ENCODE measurements at places on chromosomes 13 and 19.

- no peak for DNase-seq
These were observed 24.6 kb downstream of the FLT1 start for GRCh38 chr13:28470296-28470695.

DNA sequence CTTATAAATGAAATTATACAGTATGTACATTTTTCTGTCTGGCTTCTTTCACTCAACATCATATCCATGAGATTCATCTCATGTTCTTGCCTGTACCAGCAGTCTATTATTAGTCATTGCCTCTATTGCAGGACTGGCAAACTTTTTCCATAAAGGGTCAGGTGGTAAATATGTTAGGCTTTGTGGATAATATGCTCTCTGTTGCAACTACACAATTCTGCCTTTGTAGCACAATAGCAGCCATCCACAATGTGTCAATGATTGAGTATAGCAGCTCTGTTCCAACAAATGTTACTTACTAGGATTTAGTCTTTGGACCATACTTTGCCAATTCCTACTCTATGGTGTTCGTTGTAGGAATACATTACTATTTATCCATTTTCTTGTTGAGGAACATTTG is 304.4 kb downstream of the DCT start:
- no peak for DNase-seq

GRCh38 chr13:33355201-33355895 is 69.8 kb upstream of the STARD13 start:
- no peak for DNase-seq

DNA sequence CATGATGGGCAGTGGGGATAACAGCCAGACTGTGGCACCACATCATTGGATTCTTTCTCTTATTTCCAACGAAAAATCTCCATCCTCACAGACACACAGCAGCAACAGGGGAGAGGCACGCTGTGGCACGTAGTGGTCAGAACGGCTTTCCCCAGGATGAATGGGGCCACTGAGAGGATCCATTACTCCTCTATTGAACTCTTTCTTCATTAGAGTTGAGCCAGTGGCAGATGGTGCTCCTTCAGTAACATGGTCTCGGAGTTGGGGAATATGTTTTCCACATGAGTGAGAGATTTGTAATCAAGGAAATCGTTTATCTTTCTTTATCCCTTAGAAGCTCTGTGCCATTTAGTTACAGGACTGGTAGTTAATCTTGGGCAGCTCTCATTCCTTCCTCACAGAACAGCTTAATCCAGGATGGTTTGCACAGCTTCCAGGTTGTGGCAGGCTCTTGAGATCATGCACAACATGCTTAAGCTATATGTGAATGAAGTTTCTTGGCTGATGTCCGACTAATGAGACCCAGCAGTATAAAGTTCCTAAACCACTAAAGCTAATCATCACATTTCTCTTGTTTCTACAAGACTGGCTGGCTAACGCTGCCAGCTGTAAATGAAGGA is 180.5 kb upstream of the SLC10A2 start:
- no peak for DNase-seq

GRCh38 chr13:35727881-35728280 is 251.4 kb upstream of the MAB21L1 start:
- no peak for DNase-seq

DNA sequence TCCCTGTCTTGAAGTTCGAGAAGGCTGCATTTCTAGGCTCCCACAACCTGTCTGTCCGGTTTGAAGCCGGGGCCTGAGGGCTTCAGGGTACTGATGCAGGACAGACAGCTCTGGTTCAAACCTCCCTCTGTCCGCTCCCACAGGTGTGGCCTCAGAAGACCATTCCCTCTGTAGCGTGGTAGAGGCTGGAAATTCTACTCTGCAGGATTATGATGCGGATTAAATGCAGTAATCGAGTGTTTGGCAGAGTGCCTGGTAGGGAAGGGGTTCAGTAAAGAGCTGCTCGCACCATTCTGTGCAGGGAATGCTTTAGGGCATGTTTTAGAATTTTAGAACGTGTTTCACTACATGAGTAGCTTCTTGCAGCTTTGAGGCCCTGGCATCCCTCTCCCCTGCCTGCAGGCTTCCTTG is 30.5 kb downstream of the PPP1R37 start:
- no peak for DNase-seq

DNA sequence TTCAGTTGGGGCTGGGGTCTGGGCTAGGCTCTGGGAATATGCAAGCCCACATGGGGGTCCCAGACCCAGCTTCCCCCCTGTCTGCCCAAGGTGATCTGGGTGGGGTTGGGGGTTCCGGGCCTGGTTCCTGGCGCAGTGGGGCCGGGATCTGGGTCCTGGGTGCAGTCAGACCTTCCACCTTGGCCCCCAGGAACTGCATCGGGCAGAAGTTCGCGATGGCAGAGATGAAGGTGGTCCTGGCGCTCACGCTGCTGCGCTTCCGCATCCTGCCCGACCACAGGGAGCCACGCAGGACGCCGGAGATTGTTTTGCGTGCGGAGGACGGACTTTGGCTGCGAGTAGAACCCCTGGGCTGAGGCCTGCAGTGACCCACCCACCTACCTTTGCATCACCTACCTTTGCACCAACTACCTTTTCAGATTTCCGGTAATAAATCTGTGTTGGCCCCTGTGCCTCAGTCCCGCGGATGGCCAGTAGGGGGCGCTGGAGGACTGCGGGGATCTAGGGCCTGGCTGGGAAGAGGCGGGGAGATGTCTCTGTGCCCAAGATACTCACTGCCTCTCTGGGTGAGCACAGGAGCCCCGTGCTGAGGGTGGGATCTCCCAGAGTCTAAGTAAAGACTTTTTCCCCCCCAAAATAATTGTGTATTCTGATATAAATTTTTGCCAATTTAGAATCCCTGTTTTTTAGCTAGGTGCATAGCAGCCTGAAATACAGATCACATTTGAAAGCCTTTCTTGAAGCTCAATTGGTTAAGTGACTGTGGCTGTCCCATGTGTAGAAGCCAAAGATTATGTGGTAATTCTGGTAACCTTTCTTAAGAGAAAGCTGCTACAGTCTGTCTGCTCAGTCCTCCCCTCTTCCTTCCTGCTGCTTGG is 11.5 kb upstream of the CYP4F3 start:
- peak; percentile 72 for DNase-seq

DNA sequence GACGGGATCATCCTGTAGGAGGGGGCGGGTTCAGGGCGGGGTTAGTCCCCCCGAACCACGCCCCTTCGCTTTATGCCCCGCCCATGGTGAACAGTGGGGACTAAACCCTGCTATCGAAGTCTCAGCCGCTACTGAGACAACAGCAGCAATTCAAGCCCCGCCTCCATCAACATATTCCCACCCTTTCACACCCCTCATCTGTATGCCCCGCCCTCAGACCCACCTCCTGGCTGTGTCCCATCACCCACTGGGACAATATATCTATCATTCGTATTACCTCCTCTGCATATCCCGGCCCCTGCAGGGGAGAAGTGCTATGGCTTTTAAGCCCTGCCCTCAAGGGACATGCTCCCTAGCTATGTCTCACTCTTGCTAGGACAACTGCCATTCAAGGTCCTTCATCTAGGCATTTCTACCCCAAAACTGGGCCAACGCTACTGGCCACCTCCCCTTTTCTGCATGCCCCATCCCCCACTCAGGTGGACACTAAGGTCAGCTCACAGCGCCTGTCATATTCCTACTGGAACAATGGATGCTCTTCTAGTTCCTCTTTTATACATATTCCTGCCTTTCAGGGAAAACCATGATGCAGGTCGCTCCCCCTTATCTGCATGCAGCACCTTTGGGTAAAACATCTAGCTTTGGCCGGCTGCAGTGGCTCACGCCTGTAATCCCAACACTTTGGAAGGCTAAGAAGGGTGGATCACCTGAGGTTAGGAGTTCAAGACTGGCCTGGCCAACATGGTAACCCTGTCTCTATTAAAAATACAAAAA is 11.9 kb downstream of the LRFN1 start:
- no peak for DNase-seq

DNA sequence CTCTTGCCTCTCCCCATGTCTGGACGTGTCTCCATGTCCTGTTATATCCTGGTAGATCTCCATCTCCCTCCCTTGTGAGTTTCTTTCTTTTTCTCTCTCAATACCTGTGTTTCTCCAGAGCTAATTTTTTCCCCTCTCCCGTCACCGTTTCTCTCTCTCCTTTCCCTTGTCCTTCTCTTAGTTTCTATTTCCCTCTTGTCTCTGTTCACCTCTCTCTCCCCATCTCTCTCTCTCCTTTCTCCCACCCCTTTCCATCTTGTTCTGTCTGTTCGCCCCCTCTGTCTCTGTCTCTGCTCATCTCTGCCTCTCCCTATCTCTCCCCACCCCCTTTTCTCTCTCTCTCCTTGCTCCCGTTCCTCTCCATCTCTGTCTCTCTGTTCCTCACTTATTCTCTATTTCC is 13.0 kb downstream of the SLC8A2 start:
- no peak for DNase-seq

- no peak for DNase-seq
These were observed 4.6 kb downstream of the FAM187B start for GRCh38 chr19:35223862-35224505.

GRCh38 chr19:31350693-31351055 is 1.4 kb upstream of the TSHZ3 start:
- no peak for DNase-seq

DNA sequence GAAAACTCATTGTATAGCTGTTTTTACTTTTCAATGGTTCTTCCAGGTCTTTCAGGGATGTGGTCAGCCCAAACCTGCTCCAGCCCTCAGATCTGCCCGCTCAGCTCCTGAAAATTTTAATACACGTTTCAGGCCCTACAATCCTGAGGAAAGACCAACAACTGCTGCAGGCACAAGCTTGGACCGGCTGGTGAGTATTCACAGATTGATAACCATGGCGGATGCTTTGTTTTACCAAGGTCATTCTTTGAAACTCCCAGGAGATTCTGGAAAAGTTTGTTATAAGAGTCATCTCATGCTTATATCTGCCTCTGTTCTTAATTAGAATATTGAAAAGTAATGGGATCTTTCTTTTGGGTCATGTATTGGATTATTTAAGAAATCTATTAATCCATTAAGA is 173.5 kb downstream of the DCT start:
- DNase-seq, result no peak

GRCh38 chr13:47564041-47564440 is 437.0 kb downstream of the SUCLA2 start:
- no peak for DNase-seq

- no peak for DNase-seq
These were observed 28.8 kb upstream of the TUBGCP3 start for GRCh38 chr13:112616586-112617362.
